ENCODE measurements at places on chromosomes 1 and 21.

DNA sequence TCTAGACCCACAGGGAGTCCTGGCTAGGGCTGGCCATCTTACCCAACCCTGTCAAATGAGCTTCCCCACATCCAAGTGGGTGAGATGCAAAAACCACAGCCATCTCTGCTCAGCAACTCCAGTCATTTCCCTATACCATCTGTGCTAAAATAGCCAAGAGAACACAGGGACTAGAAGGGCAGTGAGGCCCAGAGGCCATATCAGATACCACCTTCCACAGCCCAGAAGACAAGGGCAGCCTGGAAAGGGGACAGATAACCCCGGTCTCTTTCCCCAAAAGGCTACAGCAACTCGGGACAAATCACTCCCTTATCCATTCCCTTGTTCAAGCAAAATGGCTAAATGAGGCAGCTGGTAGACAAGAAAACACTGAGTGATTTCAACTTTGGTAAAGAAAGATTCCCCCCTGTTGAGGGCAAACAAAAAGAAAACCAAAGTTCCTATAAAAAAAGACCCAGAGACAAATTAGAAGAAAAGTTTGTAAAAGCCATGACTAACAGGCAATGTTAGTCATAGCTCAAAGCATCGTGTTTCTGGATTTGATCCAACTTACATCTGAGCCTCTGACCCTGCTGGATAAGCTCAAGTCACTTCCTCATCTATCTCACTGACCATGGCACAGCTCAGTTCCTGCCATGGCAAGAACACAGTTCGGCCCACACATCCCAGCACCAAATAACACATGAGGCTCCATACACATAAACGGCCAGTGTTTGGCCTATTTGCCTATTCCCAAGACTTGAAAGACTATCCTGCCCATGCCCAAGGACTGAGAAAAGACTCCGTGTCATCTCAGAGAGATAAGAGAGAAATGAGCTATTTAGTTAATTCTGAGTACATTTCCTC lies 3.1 kb downstream of the LAMB3 start:
- DNase-seq, result no peak

DNA sequence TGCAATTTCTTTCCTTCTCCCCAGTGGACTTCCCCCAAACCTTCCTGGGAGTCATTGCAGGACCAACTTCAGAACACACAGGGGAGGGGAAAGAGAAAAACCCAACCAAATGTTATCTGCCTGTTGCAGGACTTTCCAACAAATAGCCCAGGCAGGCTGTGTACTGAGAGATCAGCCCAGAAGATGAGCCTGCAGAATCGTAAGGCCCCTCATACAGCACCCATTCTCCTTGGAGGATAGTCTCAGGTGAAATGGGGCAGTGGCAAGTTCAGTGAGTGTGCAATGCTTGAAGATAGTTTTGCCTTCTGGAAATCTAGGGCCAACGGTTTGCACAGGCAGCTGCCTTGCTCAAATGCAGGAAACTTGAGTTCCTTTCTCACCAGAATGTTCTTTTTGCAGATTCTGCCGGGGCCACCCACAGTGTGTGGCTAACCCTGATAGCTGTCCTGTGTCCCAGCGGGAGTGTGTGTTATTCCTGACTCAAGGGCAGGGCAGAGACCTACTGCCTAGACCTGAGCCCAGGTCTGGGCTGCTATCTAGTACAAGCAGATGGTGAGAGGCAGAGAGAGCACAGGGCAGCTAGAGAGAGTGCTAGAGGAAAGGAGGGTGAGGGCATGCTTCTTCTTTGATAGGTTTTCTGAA lies 48.8 kb downstream of the GADD45A start:
- no peak for DNase-seq

DNA sequence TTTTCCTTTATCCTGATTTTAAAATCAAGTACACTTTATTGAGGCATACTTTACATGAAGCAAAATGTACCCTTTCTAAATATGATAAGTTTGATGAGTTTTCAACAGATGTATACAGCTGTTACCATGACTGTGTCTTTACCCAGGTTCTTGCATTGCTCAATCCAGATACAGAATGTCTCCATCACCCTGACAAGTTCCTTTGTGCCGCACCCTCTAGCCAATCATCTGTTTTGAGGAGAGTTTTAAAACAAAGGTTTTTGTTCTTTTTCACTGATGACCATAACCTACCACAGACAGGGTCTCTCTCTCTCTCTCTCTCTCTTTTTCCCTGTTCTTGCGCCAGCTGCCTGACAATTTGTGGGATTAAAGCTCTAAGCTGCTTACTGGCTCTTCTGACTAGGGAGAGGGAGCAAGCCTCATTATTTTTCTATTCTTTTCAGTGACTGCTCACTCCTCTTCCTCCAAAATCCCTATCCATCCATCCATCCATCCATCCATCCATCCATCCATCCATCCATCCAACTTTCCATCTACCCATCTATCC lies 1.2 kb upstream of the KCNE1 start:
- no peak for DNase-seq

- no peak for DNase-seq
Observed at GRCh38 chr1:232184561-232185530, 445.1 kb downstream of the SIPA1L2 start.

- no peak for DNase-seq
Observed at GRCh38 chr1:202584707-202585589, 125.3 kb downstream of the SYT2 start.

DNA sequence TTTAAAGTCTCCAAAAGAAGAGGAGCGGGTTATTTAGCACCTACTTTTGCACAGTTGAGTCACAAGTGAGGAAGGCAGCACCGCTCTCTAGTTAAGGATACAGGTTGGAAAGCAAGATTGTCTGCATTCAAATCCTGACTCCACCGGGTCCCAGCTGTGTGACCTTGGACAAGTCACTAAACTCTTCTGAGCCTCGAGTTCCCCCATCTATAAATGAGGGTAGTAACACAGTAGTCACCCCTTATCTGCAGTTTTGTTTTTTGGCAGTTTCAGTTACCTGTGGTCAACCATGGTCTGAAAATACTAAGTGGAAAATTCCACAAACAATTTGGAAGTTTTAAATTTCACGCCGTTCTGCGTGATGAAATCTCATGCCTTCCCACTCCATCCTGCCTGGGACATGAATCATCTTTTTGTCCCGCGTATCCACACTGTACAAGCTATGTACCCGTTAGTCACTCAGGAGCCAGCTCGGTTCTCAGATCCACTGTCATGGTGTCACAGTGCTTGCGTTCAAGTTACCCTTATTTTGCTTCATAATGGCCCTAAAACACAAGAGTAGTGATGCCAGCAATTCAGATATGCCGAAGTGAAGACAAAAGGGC lies 49.4 kb downstream of the CAPZB start:
- no peak for DNase-seq

DNA sequence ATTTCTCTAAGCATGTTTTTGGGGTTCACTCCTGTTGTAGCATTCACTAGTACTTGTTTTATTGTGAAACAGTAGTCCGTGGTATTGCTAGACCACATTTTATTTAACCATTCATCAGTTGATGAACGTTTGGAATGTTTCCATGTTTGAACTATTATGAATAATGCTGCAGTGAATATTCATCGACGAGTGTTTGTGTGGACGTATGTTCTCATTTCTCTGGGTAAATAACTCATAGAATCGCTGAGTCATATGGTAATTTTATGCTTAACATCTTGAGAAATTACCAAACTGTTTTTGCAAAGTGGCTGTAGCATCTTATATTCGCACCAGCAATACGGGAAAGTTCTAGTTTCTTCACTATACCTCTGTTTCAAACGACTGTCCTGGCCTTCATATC lies 28.0 kb upstream of the KAZN start:
- DNase-seq, result no peak

DNA sequence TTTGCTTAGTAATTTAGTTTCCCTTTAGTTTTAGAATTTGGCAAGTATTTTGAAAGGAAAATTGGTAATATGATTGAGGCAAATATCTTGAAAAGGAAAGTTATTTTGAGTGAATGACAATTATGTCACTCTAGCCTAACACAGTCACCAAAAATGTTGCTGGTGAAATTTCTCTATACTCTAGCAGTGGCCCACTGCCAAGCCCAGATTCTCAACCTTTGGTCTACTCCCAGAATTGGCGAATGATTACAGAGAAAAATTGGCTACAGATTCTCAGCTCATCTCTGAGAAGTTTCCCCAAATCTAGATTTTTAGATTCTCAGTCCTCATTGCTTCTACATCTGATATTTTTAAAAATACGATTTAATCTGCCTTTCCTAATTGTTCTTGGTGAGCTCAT lies 84.9 kb downstream of the PIGK start:
- no peak for DNase-seq

GRCh38 chr1:28078262-28078661 lies 10.1 kb downstream of the EYA3 start:
- DNase-seq, result no peak

DNA sequence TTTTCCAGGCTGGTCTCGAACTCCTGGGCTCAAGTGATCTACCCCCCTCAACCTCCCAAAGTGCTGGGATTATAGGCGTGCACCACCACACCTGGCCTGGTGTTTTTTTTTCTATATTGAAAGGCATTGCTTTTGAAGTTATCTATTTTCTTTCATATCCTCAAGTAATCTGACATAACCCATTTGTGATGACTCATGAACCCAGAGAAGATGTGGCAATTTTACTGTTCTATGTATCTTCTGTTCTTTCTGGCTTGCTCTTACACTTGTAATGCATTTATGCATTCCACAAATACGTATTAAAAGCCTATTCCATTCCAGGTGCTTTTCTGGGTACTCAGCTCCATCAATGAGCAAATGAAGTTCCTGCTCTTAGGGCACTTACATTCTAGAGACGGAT lies 29.9 kb upstream of the ERRFI1 start:
- DNase-seq, result no peak

GRCh38 chr1:88744142-88744541 lies 60.1 kb downstream of the PKN2 start:
- no peak for DNase-seq

DNA sequence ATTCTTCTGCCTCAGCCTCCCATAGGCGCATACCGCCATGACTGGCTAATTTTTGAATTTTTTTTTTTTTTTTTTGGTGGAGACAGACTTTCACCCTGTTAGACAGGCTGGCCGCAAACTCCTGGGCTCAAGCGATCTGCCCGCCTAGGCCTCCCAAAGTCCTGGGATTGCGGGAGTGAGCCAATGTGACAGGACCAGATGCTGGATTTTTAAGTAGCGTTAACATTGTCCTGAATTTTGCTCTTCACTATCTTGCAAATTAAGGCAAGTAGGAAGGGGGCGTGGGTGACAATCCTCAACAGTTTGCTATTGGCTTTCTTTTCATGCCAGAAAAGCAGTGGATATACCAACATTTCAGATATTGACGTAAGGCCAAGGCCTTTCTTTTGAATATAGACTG lies 49.7 kb upstream of the TSNAX start:
- no peak for DNase-seq

DNA sequence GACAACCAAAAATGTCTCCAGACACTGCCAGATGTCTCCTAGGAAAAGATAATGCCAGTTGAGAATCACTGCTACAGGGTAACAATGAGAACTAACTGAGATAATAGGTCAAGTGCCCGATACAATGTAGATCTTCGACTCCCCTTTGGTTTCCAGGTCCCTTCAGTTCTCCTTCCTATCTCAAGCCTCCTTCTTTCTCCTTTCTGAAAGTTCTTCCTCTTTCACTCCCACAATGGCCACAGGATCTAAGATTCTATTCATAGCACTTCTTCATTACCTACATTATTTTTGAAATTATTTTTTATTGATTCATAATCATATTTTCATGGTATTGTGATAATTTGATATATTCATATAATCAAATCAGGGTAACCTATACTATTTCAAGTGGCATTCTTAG lies 6.3 kb downstream of the PFDN2 start:
- no peak for DNase-seq

DNA sequence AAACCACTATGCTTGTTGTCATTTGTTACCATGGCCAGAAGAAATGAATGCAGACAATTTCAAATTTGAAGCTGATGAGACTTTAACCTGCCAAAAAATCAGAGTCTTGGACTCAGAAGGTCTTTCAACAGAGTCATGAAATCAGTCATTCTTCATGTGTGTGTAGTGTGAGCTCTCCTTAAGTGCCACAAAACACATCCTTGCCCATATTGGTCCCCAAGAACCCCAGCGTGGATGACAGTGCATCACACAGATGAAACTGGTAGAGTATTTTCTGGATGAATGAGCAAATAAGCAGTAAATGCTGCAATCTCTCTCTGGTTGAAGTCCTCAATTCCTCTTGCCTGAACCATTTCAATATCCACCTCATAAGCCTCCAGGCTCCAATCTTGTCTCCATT lies 28.7 kb upstream of the ETS2 start:
- no peak for DNase-seq

DNA sequence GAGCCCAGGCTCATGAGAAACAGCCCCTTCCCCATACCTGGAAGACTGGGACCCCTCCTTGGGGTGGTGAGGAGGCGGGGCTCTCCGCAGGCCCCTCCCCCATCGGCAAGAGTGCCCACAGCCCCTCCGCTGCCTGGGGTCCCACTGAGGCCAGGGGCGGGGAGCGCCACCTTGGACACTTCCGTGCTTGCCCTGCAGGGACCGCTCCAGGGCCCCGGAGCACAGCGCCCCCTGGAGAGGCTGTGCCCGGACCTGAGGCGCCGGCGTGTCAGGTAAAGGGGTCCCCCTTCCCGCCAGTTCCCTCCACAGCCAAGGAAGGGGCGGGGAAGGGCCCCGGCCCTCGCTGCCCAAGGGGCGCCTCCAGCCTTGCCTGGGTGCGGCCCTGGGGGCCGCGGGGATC lies 21.5 kb downstream of the INAVA start:
- DNase-seq, result no peak

DNA sequence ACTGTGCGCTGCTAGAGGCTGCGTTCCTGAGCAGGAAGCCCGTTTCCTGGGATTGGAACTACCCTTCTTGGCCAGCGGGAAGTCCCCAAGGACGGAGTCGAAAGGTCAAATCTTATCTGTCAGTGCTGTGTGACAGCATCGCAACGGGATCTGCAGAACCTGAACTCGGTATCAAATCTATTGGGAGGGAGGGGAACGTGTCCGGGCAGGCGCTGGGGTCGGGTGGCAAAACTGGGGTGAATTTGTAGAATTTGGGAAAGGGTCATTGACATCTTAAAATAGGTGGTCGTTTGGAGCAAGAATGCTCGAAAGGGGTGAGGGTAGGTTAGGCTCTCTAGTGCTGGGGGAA lies 725 bp upstream of the ARPC5 start:
- no peak for DNase-seq

DNA sequence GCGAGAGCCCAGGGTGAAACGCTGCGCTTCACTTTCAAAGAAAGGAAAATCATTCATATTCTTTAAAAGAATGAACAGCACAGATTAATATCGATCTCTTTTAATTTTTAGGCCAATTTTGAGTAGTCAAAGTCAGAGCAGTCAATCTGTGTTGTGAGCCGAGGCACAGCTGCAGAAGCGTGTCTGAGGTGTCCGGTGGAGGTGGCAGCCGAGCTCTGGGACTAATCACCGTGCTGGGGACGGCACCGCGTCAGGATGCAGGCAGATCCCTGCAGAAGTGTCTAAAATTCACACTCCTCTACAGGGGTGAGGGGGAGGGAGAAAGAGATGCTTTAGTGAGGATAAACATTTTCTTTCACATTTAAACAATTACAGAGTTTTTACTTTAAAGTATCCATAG lies 4.1 kb downstream of the TFF1 start:
- DNase-seq, result no peak

DNA sequence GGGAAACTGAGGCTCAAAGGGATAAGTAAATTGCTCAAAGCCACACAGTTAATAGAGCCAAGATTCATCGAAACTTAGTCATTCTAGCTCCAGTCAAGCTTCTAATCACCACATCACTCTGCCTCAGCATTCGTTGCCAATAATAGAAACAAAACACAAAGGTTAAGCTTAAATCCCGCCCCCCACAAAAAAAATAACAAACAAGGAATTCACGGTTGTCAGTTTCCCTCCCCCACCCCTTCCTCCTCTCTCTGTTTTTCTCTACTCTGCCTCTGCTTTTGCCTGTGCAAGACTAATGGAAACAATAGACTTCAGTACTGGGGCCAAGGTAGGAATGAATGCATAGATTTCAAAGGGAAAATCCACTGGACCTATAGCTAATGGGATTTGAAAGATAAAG lies 70.7 kb upstream of the ZNF644 start:
- DNase-seq, result no peak
